ENCODE measurements at places on chromosomes 3 and 15. TPM values are rescaled to one million over a fixed set of nuclear protein-coding genes. Genes with fewer than 3 reads are reported as not detected.

The PTPRG gene
- total RNA-seq = 4.4 TPM

The PAK6 gene
- 0.26 TPM for total RNA-seq

The EPHA3 gene
- not detected for total RNA-seq

The CCR9 gene
- not detected for total RNA-seq

The TTC21A gene
- total RNA-seq = 1.0 TPM

DNA sequence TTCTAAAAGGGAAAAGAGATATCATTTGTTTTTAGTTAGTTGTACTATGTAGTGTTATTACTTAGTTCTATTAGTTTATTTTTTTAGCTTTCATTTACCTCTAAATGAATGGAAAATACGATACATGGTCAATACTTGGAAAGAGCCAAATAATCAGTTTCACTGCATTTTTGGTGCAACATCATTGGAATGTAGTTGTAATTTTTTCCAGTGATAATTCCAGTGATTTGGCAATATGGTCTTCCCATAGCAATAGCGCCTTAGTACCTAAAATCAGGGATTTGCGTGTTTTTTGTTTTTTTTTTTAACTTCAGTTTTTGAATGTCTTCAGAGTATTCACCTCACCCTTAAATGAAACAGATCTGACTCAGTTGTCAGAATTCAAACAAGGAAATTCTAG lies 41.8 kb downstream of the RAB8B start:
- H3K36me3 ChIP-seq = peaks cover 32% of the 10 kb centered on the region
- no peak for DNase-seq
- peaks cover 67% of the 10 kb centered on the region for H3K4me1 ChIP-seq

DNA sequence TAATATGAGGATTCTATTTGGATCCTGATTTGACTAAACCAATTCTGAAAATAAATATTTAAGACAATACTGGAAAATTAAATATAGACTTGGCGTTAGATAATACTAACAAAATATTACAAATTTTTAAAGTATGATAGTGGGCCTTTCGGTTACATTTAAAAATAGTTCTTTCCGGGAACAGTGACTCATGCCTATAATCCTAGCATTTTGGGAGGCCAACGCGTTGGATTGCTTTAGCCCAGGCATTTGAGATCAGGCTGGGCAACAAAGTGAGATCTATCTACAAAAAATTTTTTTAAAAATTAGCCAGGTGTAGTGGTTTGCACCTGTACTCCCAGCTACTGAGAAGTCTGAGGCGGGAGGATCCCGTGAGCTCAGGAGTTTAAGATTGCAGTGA lies 30.3 kb upstream of the GADL1 start:
- DNase-seq = no peak
- H3K4me1 ChIP-seq = no peaks in the 10 kb centered on the region
- no peaks in the 10 kb centered on the region for H3K36me3 ChIP-seq

DNA sequence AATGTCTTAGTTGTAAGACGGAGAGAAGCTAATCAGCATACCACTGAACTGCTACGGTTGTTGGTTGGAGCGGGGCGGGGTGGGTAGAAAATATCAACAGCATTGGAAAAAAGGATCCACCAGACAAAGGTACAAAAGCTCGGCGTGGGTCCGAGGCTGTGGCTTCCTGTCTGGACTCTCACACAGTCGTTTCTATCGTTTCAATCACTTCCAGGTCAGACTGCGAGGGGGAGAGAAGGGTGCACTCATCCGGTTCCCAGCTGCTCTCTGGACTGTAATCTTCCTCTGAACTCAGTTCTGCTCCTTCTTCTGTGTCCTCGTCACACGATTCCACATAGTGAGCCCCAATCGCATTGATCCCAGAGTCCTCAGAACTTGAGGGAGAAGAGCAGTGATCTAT lies 70.0 kb downstream of the C3orf70 start:
- no peak overlapping the region for H3K4me3 ChIP-seq
- no peaks in the 10 kb centered on the region for H3K36me3 ChIP-seq
- no peaks in the 10 kb centered on the region for H3K4me1 ChIP-seq
- H3K27me3 ChIP-seq = peaks cover 14% of the 10 kb centered on the region

DNA sequence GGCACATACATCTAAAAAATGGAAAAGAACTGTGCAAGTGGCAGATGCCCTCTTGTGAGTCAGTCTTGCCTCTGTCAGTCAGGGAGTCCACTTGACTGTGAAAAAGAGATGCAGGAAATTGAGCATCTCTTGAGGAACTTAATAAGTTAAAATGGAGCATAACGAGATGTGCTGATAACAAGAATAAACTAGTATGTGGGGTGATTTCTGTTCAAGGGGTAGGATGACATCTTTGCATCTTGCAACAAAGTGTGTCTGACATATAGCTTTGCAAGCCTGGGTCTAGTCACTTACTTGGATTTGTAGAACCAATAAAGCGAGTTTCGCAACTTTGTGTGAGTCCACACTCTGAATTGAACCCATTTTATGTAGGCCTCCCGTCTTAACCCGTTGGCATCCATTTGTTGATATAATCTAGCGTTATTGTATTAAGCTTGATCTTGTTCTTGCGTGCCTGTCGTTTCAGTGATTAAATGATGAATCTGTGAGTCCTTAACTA lies 2.2 kb downstream of the USP3 start:
- peaks cover 82% of the 10 kb centered on the region for H3K4me1 ChIP-seq
- H3K4me3 ChIP-seq = peak overlapping the region; percentile 93
- H3K27ac ChIP-seq = peak overlapping the region; percentile 80

- peaks cover 15% of the 10 kb centered on the region for H3K27me3 ChIP-seq
- H3K4me3 ChIP-seq = peak overlapping the region; percentile 95
- H3K4me1 ChIP-seq = peaks cover 22% of the 10 kb centered on the region
- H3K36me3 ChIP-seq = no peaks in the 10 kb centered on the region
- H3K27ac ChIP-seq = no peak overlapping the region
These were observed 1.4 kb downstream of the CYFIP1 start for GRCh38 chr15:22978691-22979237.

- no peak for DNase-seq
- no peaks in the 10 kb centered on the region for H3K36me3 ChIP-seq
- no peak overlapping the region for H3K4me3 ChIP-seq
These were observed 160.7 kb downstream of the TAFA4 start for GRCh38 chr3:68771681-68772080.

DNA sequence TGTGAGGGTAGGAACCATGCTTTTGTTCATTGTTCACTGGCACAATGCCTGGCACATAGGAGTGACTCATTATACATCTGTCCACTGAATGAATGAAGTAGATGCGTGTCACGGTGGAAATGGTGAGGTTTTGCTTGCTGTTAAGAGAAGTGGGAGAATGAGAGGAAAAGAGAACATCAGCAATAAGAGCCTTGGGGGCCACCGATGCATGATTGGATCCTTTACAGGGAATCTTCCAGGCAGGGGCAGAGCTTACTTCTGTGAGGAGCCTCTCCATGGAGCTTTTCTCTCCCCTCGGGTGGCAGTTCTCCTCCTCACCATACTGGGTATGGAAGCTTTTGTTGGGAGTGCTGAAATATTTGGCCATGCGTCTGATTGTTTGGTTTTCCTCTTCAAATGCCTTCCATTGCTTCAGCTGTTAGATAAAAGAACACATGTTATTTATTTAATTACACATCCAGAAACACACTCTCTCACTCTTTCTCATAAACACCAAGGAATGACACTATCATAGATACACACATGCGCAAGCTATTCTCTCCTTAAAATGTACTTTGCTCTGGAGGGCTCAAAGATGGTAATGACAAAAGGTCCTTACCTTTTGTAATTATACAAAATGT lies 78.9 kb upstream of the GSK3B start:
- no peaks in the 10 kb centered on the region for H3K36me3 ChIP-seq
- H3K27ac ChIP-seq = no peak overlapping the region
- H3K4me3 ChIP-seq = no peak overlapping the region
- H3K27me3 ChIP-seq = peaks cover 4% of the 10 kb centered on the region

DNA sequence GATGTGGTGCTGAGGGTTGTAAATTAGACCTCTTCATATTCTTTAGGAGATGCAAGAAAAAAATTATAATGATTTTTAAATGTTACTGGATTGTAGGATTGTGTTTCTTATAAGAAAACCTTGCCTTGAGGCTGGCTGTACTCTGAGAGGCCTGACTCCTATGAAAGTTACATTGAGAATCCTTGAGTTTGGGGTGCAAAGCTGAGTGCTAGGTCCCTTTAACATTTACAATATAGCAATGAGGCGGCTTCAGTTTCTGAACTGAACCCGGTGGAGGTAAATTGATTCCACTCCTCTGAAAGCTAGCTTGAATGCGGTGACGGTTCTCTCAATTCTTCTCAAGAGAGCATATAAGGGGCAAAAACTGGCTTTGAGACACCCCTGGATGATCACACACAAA lies at the start of gene TMPRSS7:
TMPRSS7 (plus strand) TSS at position 301 of the 400 bp plus-strand sequence. CDS start 110 bp downstream, outside the sequence.
- H3K36me3 ChIP-seq = no peaks in the 10 kb centered on the region
- H3K4me3 ChIP-seq = no peak within 1 kb of the TSS
- H3K27me3 ChIP-seq = peaks cover 19% of the 10 kb centered on the region
- no peak for DNase-seq
- no peak within 1 kb of the TSS for H3K27ac ChIP-seq
- H3K4me1 ChIP-seq = no peaks in the 10 kb centered on the region

DNA sequence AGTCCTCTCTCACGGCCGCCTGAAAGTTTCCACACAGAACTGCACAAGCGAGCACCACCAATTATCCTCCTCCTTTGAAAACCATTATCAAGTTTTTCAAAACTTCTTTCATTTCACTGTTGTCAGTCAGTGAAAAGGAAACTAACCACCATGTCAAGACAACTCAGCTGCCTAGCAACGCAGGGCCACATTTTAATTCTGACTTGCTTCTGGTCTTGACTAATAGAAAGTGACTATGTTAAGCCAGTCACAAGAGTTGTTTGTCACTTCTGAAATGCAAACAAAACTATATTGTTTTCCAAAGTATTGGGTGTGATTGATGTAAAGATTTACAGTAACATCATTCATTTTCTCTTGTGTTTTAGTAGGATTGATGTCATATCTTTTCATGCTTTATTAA lies 612.8 kb upstream of the AGTR1 start:
- no peaks in the 10 kb centered on the region for H3K36me3 ChIP-seq
- no peak overlapping the region for H3K27ac ChIP-seq
- no peak overlapping the region for H3K4me3 ChIP-seq

DNA sequence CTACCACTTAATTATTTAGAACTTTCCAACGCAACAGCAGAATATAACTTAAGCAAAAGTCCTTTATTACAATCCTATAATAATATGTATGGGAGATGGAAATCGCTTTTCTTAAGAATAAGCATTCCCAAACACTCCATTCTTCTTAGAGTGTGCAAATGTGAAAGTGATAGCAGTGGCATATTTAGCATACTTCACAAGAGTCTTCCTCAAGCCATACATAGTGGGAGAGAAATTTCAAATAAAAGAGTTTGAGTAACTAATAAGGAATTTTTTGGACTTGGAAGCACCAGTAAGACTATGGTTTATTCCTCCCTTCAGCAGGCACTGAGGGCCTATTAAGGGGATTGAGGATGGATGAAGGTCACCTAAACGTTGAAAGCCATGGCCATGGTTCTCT lies 22.1 kb upstream of the BNC1 start:
- no peak overlapping the region for H3K27ac ChIP-seq
- DNase-seq = no peak
- H3K36me3 ChIP-seq = no peaks in the 10 kb centered on the region
- no peaks in the 10 kb centered on the region for H3K4me1 ChIP-seq
- H3K4me3 ChIP-seq = no peak overlapping the region

- H3K36me3 ChIP-seq = peaks cover 3% of the 10 kb centered on the region
- H3K4me1 ChIP-seq = no peaks in the 10 kb centered on the region
- no peak overlapping the region for H3K27ac ChIP-seq
- no peaks in the 10 kb centered on the region for H3K27me3 ChIP-seq
- no peak overlapping the region for H3K4me3 ChIP-seq
These were observed 39.3 kb downstream of the NKIRAS1 start for GRCh38 chr3:23877329-23877980.

DNA sequence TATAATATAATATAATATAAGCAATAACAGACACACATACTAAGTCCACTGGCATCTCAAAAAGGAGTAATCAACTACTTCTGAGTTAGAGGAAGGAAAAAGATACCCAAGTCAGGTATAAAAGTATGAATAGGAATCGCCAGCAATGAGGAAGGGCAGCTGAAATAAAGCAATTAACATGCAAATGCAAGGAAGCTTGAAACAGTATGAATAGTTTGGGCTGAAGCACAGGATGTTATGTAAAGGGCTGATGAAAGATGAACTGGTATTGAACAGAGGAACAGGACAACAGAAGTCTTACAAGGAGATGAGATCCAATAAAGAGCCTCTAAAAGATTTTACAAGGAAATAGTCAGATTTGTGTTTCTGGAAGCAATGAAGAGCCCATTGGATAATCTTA lies 7.1 kb downstream of the COPS2 start:
- no peak overlapping the region for H3K27ac ChIP-seq
- H3K4me1 ChIP-seq = peaks cover 31% of the 10 kb centered on the region
- DNase-seq = no peak
- peaks cover 13% of the 10 kb centered on the region for H3K36me3 ChIP-seq
- no peak overlapping the region for H3K4me3 ChIP-seq

DNA sequence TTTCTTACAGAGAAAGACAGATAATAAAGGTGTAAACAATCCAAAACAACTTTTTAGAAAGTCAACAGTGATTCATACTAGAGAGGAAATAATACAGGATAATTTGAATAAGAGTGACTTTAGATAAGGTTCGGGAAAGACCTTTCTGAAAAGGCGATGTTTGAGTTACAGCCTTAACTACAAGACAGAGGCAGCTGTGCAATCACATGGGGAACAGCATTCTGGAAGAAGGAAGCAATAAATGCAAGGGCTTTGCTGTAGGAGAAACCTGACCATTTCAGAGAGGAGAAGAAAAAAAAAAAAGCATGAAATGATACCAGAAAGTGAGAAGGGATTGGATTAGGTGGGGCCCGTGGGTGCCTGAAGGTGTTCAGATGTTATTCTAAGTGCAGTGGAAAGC lies 200.6 kb upstream of the ATP11B start:
- H3K36me3 ChIP-seq = no peaks in the 10 kb centered on the region
- H3K27ac ChIP-seq = no peak overlapping the region
- no peak overlapping the region for H3K4me3 ChIP-seq
- no peaks in the 10 kb centered on the region for H3K27me3 ChIP-seq
- DNase-seq = no peak
